ENCODE measurements at places on chromosomes 1 and 21.

GRCh38 chr1:227939791-227940771 is 7.7 kb downstream of the WNT9A start:
- no peak for DNase-seq

GRCh38 chr1:200372885-200373181 is 37.0 kb downstream of the ZNF281 start:
- no peak for DNase-seq

- no peak for DNase-seq
Observed at GRCh38 chr1:212562771-212563170, 45.8 kb upstream of the ATF3 start.

- DNase-seq = peak; percentile 67
Observed at GRCh38 chr1:219385787-219386427, 212.2 kb downstream of the LYPLAL1 start.

DNA sequence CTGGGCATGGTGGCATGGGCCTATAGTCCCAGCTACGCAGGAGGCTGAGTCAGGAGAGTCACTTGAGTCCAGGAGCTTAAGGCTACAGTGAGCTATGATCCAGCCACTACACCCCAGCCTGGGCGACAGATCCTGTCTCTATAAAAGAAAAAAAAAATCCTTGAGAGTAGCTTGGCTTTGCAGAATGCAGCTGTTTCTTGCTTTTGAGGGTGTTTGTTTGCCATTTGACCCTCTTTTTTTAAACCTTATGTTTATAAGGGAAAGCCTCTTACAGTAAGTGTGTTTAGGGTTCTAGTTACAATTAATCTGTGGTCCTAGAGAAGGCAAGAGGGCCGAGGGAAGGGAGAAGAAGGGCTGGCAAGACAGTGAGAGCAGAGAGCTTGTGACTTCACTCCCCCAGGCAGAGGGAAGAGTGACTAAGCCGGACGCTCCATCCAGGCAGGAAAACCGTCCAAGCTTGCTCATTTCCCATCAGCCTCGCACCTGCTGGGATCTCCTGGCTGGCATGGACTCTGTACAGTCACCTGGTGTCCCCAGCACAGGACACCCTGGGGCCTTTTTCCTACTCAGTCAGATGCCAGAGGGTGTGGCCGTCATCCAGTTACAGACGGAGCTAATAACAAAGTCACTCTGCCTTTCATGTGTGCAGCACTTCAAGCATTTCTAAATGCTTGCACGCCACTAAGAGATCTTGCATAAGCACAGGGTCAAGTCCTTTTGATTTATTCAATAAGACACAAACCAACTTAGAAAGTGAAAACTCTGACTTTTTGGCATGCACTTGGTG is 55.5 kb upstream of the PSEN2 start:
- no peak for DNase-seq

- no peak for DNase-seq
Observed at GRCh38 chr1:109309347-109309746, 2.5 kb upstream of the MYBPHL start.

DNA sequence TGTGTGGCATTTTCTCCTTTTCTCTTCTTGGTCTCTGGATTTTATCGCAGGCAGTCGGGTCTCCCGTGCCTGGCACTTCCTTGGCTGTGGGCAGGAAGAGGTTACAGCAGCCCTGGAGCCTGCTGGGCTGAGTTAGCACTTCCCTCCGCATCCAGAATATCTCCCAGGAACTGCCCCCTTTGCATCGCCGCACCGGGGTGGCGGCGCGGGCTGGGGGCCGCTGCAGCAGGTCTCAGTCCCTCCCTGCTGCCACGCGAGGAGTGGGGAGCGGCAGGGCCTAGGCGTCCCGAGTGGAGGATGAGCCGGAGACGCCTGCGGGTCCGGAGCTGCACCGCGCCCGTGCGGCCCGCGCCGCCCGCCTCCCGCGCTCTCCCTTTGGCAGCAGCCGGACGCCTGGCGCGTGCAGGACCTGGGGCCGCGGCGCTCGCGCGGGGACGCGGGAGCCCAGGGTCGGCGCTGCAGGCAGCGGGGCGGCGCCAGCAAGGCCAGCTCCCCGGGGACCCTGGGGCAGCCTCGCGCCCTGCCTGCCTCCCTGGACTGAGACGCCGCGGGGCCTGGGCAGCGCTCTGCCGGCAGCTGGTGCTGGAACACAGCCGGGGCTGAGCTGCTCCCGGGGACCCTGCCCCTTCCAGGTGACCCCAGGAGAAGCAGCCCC is 192.8 kb downstream of the PRDM2 start:
- DNase-seq = no peak
